HEK293T (cell line): ENCODE measurements at places on chromosomes 2 and 18.

- no peak for DNase-seq
These were observed 5.4 kb downstream of the IL1R1 start for GRCh38 chr2:102147935-102148334.

DNA sequence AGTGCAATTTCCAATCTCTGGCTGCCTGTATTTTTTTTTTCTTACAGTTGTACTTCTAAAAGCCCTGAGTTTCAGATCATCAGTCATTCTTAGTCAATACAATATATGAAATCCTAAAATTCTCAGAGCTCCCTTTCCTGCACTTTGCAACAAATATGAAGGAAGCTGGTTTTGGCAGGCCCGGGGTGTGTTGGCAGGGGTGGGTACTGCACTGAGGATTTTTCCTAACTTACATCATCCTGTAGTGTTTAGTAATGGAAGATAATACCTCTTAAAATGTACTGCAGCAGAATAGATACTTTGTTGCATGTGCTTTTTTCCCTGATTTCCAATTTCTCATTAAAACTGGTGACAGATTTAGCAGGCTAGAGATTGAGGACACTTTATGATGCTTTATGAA lies 374.6 kb downstream of the PTH2R start:
- DNase-seq: no peak

- peak; percentile 12 for DNase-seq
These were observed 58.1 kb upstream of the TTN start for GRCh38 chr2:178865146-178865936.

GRCh38 chr2:128371248-128371630 lies 52.6 kb upstream of the HS6ST1 start:
- no peak for DNase-seq

DNA sequence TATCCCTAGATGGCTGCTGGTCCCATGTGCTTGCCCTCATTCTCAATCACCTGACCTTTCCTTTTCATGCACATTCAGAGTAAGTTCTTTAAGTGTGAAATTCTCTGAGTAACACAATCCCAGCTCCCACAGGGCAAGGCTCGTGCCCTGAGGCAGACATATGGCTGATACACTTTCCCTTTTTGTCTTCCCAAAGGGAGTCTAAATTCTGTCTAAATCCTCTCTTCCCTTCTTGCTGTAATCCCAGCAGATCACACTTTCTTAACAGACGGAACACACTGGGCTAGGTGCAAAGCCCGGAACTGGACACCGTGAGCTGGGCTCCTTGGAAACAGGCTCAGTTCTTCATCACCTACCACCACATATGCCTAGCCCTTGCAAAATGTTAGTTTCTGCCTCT lies 147.6 kb downstream of the GALNT14 start:
- no peak for DNase-seq

- DNase-seq: peak; percentile 53
These were observed 183.4 kb downstream of the MYO3B start for GRCh38 chr2:170361090-170361936.

- DNase-seq: no peak
These were observed 66.9 kb downstream of the ICOS start for GRCh38 chr2:204003276-204003990.

- DNase-seq: no peak
These were observed 51.2 kb downstream of the WDR75 start for GRCh38 chr2:189492451-189492850.

GRCh38 chr2:197784956-197785941 lies at the start of gene BOLL:
Gene BOLL, minus strand, starts transcription at chr2:197785319. Its CDS starts 3,469 bp downstream, at chr2:197781850.
- DNase-seq: no peak

GRCh38 chr2:201824212-201824611 lies 17.9 kb downstream of the CDK15 start:
- no peak for DNase-seq

- no peak for DNase-seq
These were observed 167.4 kb upstream of the MAP3K20 start for GRCh38 chr2:172908275-172908674.

DNA sequence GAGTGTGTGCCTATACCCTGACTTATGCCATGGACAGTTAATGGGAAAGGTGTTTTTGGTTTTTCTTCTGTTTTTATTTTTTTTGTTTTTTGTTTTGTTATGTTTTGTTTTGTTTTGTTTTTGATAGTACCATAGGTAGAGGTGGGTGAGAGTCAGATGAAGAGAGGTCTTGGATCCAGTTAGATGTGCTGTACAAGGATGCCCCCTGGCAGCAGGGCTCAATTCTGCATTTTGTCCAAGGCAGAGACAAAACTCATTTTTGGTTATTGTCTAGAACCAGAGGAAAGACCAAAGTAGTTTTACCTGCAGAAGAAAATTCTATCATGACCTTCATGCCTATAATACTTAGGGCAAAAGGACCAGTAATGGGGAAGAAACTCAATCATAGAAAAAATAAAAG lies 48.5 kb downstream of the SLC5A7 start:
- DNase-seq: no peak

DNA sequence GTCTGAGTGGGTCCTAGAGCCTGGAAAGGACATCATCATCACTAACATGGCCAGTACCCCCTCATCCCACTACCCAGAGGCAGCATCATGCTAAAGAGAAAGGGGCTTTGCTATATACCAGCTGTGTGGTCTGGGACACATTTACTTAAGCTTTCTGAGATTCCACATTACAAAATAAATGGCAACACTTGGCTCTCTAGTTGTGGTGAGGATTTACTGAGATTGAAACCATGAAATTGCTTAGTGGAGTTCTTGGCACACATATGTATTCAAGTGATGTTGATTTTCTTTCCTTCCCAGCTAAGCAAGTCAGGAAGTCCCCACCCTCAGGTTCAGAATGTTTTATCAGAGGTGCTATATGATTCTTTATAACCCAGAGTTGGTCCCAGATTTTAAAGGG lies 362.0 kb downstream of the CLIP4 start:
- DNase-seq: no peak

- DNase-seq: no peak
These were observed 202.8 kb upstream of the COPS8 start for GRCh38 chr2:236882930-236883329.

DNA sequence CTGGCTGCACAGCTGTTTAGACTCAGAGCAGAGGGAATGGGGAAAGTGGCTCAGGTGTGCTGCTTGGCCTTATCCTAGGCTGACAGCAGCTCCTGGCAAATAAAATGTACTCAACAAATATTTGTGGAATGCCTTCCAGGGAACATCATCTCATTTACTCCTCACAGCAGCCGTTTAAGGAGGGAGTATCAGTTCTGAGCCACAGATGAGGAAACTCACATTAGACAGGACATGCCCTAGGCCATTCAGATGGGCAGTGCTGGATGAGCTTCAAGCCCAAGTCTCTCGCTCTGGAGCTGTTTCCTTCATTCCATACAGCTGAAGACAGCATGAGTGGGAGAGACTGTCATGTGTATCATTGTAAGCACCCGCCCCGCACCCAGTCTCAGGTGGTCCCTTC lies 129.6 kb upstream of the CNGA3 start:
- no peak for DNase-seq

- no peak for DNase-seq
These were observed 44.6 kb downstream of the SMAD4 start for GRCh38 chr18:51074605-51075004.

DNA sequence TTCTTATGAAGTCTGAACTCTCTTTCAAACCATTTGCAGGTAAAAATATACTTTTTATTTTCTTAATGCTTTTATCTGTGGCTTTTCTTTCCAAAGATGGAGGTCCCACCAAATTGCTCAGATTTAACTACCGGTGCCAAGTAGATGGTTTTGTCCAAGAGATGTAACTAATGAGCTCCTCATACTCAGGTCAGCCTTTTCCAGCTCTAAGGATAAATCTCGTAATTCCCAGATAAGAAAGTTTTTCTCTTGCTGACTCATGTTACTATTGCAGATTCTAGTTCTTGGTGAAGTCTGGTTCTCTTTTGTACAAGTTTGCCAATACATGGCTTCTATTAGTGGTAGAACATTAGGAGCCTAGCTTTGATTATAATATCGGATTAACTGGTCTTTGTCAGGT lies 550.8 kb upstream of the ZNF804A start:
- DNase-seq: no peak

DNA sequence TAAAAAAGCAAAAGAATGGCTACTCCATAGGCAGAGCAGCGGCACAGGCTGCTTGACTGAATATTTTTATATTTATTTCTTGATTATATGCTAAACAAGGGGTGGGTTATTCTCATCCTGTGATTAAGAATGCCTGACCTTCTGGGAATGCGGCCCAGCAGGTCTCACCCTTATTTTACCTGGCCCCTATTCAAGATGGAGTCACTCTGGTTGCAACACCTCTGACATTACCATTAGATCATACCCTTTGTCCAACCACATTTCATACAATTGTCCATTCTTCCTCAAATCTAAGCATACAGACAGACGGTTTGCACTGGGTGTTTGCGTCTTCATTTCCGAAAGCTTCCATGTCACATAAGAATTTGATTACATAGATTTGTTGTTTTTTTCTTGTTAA lies 168.2 kb downstream of the GALNT1 start:
- DNase-seq: no peak

GRCh38 chr2:152307863-152308262 lies 27.1 kb upstream of the FMNL2 start:
- no peak for DNase-seq

DNA sequence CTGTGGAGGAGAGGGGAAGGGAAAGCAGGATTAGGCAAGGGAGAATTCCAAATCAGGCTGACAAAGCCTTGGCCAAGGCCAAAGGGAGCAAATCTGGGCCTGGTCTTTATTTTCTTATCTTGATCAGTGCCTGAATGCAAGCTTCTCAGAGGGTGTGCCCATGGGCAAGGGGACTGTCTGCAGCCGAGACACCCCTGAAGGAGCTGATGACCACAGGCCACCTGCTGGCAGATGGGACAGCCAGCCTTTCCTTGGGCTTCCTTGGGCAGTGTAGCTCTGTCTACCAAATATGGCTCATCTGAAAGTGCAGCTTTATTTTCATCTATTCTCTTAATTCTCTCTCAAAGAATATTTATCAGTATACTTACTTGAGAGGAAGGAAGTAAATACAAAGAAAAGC lies 117.0 kb downstream of the PKP4 start:
- no peak for DNase-seq

- no peak for DNase-seq
These were observed 24.6 kb downstream of the TMEM127 start for GRCh38 chr2:96241227-96241626.

DNA sequence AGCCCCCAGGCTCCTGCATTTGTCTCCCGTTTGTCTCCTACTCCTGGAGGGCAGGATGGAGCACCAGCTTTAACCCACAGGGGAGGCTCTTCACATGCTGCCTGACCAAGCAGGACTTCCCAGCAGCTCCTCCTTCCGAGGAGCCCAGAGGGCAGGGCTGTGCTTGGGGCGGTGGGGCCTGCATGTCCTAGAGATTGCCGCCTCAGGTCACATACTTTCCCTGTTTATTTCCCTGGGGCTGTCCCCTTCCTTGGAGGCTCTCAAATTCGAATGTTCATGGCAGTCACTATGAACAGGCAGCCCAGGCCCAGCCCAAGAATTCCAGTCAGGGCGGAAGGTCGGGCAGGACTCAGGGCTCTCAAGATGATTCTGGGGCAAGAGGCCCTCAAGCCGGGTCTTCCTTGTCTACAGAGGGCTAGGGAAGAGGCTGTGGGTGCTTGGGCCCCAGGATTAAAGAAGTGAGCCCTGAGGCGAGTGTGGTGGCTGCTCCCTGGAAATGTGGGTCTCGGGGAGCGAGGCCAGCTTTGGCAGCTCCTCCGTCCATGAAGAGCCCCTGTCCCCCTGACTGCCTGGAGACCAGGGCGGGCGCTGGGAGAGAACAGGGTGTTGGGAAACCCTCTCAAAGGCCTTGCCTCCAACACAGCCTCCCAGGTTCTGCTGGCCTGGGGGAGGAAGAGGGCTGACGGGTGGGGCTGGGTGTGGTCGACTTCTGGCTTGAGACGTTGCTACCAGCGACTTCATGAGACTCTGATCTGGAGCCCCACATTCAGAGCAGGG lies 48.9 kb upstream of the HPCAL1 start:
- DNase-seq: no peak

DNA sequence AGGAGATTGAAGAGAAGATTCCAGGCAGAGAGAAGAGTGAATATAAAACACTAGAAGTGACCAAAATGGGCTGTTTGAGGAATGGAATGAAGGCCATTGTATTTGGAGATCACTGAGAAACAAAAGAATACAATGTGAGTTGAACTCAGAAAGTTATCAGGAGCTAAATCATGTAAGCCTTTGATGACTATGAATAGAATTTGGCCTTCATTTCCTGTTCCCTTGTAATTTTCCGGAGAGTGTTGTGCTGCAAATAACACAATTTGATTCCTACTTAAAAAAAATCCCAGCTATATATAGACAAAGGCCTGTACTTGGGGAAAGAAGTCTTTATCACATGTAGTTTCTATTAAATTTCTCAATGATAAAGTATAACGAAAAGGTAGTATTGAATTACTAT lies 33.7 kb upstream of the KYNU start:
- no peak for DNase-seq

DNA sequence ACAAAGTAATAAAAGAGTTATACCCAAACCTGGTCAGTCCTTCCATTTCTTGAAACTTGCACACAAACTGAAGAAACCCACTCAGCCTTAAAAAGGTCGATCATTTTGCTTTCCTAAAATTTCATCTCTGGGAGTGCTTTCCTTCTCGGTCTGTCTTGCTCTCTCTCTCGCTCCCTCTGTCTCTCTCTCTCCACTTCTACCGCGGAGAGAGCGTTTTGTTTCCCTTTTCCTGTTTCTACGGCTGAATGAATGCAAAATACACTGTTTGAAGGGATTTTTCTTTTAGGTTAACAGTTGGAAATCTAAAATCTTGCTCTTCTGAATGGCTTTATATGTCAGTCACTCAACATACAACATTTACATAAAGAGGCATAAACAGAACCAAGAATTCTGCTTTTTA lies 424.2 kb downstream of the TGIF1 start:
- no peak for DNase-seq

DNA sequence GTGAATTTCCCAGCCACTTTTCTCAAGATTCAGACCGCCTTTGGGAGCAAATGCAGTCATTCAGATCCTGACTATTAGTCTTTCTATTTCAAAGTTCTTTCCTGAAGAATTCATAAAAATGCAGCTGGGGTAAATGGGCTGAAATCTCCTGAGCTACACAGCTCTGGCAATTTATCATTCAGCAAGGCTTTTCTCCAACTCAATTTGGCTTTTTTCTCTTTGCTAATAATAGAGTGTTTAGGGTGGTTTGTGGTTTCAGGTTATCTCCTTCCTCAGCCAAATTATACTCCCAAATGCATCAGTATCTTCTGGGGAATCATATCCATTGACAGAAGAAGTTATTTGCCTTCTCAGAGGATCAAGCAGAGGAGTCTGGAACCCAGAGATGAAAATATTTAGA lies 282.4 kb upstream of the SLC14A2 start:
- DNase-seq: no peak

DNA sequence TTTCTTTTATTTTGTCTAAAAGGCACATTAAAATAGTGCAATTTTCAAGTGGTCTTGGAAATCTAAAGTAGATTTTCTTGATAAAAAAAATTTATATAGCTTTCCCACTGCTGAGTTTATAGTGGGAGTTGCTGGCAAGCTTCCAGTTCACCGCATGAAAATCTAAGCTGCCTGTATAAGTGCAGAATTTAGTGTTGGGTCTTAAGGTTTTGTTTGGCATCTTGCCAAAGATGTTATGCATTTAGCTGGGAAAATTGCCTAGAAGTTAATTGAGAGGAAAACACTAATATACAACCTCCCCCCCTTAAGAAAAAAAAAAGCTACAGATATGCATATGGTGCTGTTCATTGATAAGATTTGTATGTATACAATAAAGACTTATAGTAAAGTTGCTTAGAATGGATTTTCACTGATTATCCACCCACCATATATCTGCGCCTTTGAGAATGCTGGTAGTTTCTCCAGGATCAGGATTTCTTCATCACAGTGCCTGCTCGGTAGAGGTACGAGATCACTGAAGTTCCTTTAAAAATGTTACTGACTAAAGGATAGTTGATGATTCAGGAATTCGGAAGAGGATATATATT lies 803.2 kb upstream of the POU3F3 start:
- peak; percentile 36 for DNase-seq

- peak; percentile 58 for DNase-seq
These were observed 32.4 kb upstream of the VIT start for GRCh38 chr2:36663851-36664695.
